SJCRH30 (cell line): ENCODE measurements at places on chromosomes 7 and 10. TPM values are rescaled to one million over a fixed set of nuclear protein-coding genes. Genes with fewer than 3 reads are reported as not detected.

DNA sequence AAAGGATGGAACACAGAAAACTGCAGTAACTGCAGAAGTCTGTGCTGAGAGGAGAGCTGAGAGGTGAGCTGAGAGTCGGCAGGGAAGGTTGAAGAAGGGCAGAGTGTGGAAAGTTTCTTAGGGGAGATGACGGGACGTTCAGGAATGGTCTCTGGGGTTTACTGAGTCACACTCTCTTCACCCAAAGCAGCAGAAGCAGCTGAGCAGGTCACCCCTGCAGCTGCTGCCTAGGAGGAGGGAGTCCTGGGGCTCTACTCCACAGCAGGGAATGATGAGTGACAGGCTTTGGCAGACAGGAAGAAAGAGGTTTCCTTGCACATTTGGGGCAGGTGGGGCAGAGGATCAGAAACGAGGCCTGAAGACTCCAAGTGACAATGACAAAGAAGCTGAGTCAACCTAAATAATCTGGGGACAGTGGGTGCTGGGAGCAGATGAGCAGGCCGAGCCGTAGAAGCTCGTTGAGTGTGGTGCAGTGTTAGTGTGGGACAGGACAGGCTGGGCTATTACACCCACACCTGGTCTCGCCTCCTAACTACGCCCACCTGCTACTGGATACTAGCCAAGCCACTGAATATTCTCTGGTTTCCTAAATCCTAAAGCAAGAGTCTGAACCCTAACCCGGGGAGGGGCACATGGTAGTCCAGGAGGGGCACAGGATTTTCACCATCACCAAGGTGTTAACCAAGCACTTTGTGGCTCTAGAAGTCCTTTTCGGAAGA is 24.9 kb downstream of the BEND7 start:
- DNase-seq: peak; percentile 45
- H3K27ac ChIP-seq: no peak overlapping the region
- H3K4me3 ChIP-seq: no peak overlapping the region
- no peaks in the 10 kb centered on the region for H3K27me3 ChIP-seq

- H3K27me3 ChIP-seq: peaks cover 3% of the 10 kb centered on the region; the same call in 1 of the 2 replicates
- no peak overlapping the region for H3K4me3 ChIP-seq
- DNase-seq: no peak
Observed at GRCh38 chr10:76017026-76017732, 585.8 kb downstream of the LRMDA start.

DNA sequence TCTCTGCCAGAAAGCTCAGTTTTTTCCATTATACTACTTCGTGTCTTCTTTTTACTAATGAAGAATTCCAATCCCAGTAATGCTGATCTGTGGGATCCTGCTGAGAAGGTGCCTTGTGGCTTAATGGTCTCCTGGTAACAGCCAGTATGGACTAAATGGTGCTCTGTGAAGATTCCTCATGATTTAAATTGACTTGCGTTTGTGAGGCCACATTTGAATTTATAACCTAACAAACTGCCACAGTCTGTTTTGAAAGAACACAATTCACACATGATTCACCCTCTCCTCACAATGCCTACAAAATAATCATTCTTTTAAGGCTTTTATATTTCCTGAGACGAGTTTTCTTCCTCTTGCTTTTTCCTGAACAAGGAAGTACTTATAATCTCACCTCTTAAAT is 140.0 kb downstream of the MBL2 start:
- no peak overlapping the region for H3K27ac ChIP-seq
- H3K27me3 ChIP-seq: no peaks in the 10 kb centered on the region
- H3K4me3 ChIP-seq: no peak overlapping the region
- no peaks in the 10 kb centered on the region for H3K36me3 ChIP-seq
- no peaks in the 10 kb centered on the region for H3K4me1 ChIP-seq

DNA sequence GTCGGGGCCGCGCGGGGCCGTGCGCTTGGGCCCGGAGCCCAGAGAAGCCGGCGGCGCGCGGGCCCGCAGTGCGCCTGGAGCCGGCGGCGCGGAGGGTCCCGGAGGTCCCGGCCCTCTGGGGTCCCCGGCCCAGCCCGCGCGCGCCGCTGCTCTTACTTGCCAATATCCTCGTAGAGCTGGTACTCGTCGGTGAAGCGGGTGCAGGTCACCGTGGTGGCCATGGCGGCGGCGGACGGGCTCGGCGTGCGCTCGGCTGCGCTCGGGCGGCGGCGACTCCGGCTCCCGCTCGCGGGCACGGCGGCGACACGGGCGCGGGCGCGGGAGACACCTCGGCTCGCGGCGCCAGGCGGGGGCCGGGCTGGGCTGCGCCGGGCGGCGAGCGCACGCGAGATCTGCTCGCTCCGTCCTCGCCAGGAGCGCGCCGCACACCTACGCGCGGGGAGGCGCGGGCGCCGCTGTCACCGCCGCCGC is at the start of gene CAMK2B:
Gene CAMK2B (minus strand): TSS at position 394 of the 471 bp plus-strand sequence. CDS start 173 bp downstream, at position 221.
- H3K36me3 ChIP-seq: no peaks in the 10 kb centered on the region
- H3K4me3 ChIP-seq: no peak within 1 kb of the TSS
- peaks cover 3% of the 10 kb centered on the region; the same call in 1 of the 2 replicates for H3K27me3 ChIP-seq

- H3K27ac ChIP-seq: no peak overlapping the region
- H3K36me3 ChIP-seq: no peaks in the 10 kb centered on the region
- no peaks in the 10 kb centered on the region for H3K4me1 ChIP-seq
Observed at GRCh38 chr10:23386052-23386451, 41.5 kb upstream of the C10orf67 start.

DNA sequence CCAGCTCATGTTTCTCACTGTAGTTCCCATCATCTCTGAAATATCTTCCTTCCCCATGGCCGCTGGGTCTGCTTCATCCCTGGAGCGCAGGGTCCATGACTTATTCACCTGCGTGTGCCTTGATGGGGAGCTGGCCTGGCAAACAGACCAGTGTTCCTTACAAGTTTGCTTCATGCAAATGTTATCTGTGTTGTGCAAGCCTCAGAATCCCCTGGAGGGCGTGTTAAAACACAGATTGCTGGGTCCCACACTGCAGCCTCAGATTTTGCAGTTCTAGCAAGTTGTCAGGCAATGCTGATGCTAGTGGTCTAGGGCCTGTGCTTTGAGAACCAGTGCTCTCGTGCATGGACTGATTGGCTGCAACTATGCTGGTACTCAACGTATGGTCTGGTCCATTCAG is 7.2 kb upstream of the DMBT1 start:
- no peaks in the 10 kb centered on the region for H3K4me1 ChIP-seq
- no peak for DNase-seq
- H3K27me3 ChIP-seq: peaks cover 8% of the 10 kb centered on the region; the same call in 1 of the 2 replicates
- no peak overlapping the region for H3K4me3 ChIP-seq
- no peak overlapping the region for H3K27ac ChIP-seq

GRCh38 chr7:64619705-64620104 is 46.2 kb upstream of the ZNF107 start:
- no peak for DNase-seq
- H3K4me3 ChIP-seq: no peak overlapping the region
- H3K4me1 ChIP-seq: no peaks in the 10 kb centered on the region
- no peak overlapping the region for H3K27ac ChIP-seq
- no peaks in the 10 kb centered on the region for H3K36me3 ChIP-seq

Gene HTR5A
- not detected in 2 replicates for total RNA-seq

Gene SDK1
- total RNA-seq: 3.4 and 6.0 TPM in 2 replicates

Gene UBN2
- total RNA-seq: 12.4 and 13.0 TPM in 2 replicates
